ENCODE measurements at places on chromosomes 1 and 21.

GRCh38 chr21:44494956-44495355 is 39.6 kb downstream of the LRRC3 start:
- DNase-seq = no peak

DNA sequence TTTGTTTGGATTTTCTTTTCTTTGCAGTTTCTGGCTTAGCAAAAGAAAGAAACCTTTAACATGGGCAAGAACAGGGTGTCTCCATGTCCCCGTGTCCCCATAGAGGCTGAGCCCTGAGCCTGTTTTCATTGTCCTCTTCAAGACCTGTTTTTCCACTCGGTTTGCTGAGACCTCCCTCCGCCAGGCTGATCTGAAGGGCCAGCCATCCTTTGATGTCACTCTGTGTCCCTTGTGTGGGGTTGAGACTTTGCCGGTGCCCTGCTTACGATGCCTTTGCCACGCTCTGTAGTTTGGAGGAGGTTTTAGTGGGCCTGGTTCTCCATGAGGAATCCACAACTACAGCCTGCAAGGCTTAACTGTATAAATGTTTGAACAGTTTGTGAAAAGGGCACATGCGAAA is 23.8 kb downstream of the IFNGR2 start:
- DNase-seq = no peak

DNA sequence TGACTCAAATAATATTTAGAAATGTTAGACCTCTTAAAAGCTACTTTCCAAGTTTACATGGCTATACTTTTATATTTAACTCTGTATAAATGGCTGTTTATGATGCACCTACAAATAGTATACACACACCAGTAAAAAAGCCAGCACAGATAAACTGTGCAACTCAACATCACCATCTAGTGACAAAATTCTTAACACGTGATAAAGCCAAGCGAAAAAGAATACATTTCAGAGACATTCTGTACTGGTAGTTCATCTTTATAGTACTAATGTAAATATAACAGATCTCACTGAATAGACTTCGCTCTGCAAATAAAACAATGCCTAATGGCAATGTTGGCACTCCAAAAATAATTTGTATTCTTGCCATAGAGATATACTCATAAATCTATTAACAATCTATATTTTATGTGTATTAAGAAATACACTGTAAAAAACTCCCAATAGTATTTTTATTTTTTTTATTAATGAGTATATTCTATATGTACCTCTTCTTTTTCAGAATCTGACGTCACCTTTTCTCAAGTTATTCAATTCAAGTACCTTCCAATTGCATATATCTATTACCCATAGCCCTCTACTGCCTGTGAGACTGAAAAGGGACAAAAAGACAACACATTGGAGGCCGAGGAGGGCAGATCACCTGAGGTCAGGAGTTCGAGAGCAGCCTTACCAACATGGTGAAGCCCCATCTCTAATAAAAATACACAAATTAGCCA is 100.2 kb downstream of the DPYD start:
- DNase-seq = no peak

DNA sequence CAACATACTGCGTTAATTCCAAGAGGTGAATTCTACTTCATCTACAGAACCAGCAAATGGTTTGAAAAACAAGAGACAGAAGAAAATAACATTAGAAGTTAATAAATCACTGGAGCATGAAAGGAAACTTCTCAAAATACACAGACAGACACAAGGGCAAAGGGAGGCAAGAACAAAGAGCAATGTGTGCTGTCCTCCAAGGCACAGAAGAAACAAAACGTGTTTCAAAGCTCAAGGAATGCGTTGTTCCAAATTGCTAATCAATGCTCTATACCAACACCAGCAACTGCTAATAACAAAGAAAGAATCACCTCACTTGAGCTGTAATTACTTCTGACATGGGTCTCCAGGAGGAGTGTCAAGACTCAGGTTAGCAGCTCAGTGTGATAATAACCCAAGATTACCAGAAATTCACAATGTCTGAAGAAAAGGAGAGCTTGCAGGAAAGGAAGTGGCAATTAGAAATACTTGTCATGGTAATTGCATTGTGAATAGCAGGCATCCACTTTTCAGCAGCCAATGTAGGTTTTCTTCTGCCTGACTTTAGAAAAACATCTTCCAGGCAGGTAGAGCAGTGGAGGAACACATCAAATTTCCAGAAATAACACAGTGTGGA is 175.4 kb downstream of the SEC16B start:
- no peak for DNase-seq

DNA sequence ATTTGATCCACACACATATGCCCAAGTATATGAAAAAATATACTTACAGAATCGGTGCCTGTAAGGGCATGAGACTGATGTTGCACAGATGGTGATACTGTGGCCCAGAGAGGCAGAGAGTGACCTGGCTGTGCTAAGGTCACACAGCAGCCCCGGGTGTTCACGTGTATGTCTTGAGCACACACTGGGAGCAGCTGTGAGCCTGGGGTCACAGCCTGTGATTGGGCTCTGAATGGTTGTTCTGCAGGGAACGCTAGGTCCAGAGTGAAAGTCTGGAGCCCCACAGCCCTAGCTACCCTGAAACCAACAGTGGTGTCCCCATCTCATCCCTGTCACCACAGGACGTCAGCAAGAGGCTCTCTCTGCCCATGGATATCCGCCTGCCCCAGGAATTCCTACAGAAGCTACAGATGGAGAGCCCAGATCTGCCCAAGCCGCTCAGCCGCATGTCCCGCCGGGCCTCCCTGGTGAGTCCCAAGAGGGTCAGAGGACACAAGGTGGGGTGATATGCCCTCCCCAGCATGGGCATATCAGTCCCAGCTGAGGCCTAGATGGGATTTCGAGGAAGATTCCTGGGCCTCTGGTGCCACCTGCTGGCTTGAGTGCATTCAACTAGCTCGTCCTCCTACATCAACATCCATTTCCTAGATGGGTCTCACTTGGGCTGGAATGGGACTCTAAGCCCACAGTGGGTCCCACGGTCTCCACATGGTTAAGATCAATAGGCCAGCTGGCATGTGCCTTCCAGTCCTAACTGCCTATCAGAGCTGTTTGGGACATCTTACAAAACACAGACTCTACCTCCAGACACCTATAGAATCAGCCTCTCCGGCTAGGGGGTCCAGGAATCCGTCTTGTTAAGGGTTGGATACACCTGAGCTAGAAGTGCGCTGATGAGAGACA is 19.7 kb downstream of the CDK18 start:
- DNase-seq = peak; percentile 26

DNA sequence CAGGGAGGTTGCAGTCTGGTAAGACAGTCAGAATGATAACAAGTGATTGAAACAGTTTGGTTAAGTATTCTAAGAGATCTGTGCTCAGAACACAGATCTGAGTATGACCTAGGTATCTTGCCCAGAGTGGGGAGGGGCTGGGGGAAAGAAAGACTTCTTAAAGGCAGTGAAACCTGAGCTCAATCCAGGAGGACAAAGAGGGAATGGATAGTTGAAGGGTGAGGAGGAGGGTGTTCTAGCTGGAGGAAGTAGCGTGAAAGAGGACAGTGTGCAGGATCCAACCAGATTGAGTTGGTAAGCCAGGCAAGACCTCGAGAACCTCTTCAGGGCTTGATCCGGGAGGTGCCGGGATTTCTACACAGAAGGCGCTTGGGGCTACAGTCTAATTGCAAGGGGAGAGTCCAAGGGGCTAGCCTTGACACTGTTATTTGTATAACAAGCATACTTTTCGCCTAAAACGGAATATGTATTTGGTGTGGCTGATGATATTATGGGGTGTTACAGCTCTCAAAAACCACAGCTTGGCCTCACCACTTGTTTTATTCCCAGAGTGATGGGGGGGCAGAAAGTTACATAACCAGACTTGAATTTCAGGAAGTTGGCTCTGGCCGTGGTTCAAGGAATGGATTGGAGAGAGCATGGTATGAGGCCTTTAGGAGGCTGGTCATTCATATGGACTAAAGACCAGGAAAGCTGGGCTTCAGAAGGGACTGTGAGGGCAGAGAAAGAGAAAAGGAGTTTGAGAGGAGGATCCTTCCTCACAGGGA is 19.1 kb downstream of the RCSD1 start:
- DNase-seq = no peak

- DNase-seq = no peak
These were observed 23.6 kb upstream of the GBP1 start for GRCh38 chr1:89088572-89088971.

GRCh38 chr21:43306911-43307676 is 119.8 kb downstream of the SIK1 start:
- DNase-seq = no peak

DNA sequence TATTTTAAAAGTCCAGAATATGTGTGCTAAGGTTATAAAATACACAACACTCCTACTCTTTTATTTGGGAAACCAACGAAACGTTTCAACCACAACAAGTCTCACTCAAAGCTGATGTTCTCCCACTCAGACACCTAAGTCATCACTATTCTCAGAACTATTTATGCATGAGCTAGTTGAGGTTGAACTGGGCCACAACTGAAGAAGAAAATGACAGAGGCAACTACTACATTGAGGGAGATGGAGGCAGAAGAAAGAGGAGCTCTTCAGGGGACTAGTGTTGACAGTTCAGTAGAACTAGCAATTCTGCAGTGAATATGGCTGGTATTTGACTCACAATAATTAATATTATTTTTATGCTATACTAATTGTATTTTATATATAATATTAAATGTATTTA is 198.2 kb downstream of the SEC16B start:
- DNase-seq = no peak

- DNase-seq = no peak
These were observed 1.5 kb downstream of the PRKAA2 start for GRCh38 chr1:56646611-56647010.

GRCh38 chr1:235075048-235075776 is 53.4 kb downstream of the TOMM20 start:
- DNase-seq = peak; percentile 55

GRCh38 chr1:72111662-72112061 is 170.7 kb downstream of the NEGR1 start:
- no peak for DNase-seq

DNA sequence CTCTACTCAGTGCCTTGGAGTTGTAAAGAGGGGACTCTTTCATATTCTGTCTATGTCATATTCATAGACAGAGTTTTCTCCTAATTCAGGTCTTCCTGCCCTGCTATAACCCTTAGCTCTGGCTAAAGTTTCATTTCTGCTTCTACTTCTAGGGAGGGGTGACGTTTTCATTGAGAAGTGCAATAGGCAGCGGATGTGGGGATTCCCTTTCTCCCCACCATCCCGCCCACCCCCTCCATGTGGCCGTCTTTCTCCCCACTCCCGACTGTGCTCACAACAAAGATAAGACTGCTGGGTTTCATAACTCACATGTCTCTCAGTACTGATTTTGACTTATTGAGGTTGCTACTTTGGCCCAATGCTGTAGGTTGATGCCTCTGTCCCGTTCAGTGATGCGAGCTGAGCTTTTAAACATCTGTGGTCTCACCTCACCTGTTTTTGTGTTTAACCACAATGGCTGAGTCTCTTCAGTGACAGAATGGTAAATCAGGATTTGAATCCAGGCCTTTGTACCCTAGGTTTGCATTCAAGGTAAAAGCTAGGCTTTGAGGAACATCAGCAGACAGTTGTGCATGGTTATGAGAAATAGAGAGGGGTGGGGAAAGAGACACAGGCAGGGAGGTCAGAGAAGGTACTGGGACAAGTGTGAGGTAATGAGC is 7.8 kb upstream of the KIF14 start:
- DNase-seq = no peak

GRCh38 chr1:92705446-92705845 is 79.5 kb downstream of the EVI5 start:
- no peak for DNase-seq

DNA sequence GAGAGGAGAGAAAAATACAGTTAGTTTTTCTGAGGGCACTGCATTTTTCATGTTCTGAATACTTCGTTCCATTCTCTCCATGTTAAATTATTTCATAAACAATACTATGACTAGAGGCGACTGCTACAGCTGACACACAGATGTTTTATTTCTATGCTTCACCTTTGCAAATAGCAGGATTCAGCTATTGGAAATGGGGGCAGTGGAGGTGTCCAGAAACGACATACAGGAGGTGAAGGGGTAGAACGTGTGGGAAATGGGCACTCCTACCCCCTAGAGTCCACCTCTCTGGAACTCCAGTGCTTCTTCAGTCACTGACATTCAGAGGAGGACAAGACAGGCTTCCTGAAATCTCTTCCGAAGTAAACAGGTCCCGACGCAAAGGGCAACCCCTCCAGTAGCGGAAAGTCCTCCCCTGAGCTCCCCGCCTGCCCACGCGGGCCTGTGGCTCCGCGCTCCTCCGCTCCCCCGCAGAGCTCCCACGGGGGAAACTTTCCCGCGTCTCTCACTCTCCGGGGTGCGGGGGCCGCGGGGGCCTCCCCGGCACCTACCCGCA is 480 bp downstream of the DPYD start:
- no peak for DNase-seq

DNA sequence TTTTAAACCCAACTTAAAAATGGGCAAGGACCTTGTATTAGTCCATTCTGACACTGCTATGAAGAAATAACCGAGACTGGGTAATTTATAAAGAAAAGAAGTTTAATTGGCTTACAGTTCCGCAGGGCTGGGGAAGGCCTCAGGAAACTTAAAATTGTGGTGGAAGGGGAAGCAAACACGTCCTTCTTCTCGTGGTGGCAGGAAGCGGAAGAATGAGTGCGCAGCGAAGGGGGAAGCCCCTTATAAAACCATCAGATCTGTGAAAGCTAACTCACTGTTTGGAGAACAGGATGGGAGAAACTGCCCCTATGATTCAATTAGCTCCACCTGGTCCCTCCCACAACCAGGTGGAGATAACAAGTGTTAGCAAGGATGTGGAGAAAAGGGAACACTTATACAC is 237.7 kb downstream of the SEC16B start:
- DNase-seq = no peak

- DNase-seq = no peak
These were observed 1.7 kb downstream of the ANP32E start for GRCh38 chr1:150234309-150234565.

DNA sequence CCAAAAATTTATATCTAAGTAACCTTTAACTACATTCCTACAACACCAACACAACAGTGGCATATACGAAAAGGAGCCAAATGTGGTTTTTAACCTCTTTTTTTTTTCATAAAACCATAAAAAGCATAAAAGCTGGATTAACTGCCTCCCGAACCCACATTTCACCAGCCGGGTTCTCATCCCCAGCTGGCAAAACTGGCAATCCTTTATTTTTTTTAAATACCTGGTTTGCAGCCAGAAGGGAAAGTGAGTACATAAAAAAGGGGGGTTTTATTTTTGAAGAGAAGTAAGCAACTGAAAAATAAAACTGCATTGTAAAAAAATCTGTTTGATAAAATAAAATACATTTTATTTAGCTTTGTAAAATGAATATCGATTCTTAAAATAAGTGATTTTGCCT is 295.4 kb downstream of the AKT3 start:
- no peak for DNase-seq

- DNase-seq = no peak
These were observed 1.2 kb downstream of the RUSC1 start for GRCh38 chr1:155321639-155322503.

- DNase-seq = no peak
These were observed 14.6 kb downstream of the KIF26B start for GRCh38 chr1:245169376-245169775.

- no peak for DNase-seq
These were observed 25.4 kb downstream of the LDLRAD2 start for GRCh38 chr1:21837476-21837875.

- DNase-seq = no peak
These were observed 40.4 kb downstream of the KCNJ15 start for GRCh38 chr21:38297194-38297631.

GRCh38 chr1:238119060-238119459 is 228.3 kb upstream of the ZP4 start:
- no peak for DNase-seq

Measured in hypothalamus (tissue), 51 donors.